ENCODE measurements at places on chromosomes 2 and 18. TPM values are rescaled to one million over a fixed set of nuclear protein-coding genes. Genes with fewer than 3 reads are reported as not detected.

The EXOC6B gene
- total RNA-seq = 22.7 TPM

The CHPF gene
- total RNA-seq = 7.7 TPM

The RMDN2 gene
- total RNA-seq = 2.3 TPM

DNA sequence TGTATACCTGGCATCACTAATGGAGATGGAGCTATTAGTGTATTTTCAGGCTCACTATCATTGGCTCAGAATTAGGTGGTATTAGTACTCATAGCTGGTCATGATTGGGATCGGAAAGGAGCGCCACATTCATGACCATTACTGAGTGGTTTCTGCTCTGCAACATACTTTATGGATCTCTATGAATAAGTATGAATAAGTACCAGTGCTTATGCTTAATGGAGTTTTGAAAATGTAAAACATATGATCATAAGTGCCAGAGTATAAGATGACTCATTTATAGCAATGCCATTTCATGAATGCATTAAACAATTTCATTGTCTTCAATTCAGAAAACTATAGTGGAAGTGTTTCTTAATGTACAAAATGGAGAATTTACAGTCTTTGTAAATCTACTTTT, 156.7 kb downstream of the GALNT3 start:
- H3K27me3 ChIP-seq = peaks cover 5% of the 10 kb centered on the region
- no peaks in the 10 kb centered on the region for H3K36me3 ChIP-seq
- no peak overlapping the region for H3K27ac ChIP-seq
- H3K4me1 ChIP-seq = no peaks in the 10 kb centered on the region
- no peak overlapping the region for H3K4me3 ChIP-seq

GRCh38 chr2:240597419-240598181, 11.1 kb downstream of the CAPN10 start:
- no peaks in the 10 kb centered on the region for H3K4me1 ChIP-seq
- peak; percentile 24 for DNase-seq
- H3K27ac ChIP-seq = no peak overlapping the region
- H3K4me3 ChIP-seq = no peak overlapping the region

DNA sequence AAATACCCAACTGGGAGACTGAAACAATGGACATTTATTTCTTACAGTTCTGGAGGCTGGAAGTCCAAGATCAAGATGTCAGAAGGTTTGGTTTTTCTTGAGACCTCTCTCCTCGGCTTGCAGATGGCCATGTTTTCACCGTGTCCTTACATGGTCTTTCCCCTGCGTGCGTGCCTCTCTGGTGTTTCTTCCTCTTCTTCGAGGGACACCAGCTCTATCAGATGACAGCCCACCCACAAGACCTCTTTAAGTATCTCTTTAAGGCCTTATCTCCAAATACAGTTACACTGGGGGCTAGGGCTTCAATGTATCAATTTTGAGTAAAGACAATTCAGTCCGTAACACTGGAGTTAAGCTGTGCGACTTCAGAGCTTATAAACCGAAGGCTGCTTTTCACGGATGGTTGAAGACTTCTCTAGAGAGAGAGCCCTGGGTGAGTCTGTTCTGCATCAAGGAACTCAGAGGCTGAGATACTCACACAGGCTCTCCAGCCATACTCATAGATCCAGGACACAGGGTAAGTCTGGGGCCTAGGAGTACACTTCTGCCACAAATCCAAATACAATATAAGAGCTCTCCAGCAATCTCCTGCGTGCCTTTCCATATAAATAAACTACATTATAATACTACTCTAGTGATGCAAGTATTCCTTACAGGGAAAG, 339.9 kb upstream of the PKDCC start:
- H3K27ac ChIP-seq = no peak overlapping the region
- H3K36me3 ChIP-seq = no peaks in the 10 kb centered on the region
- H3K4me1 ChIP-seq = no peaks in the 10 kb centered on the region
- no peak for DNase-seq
- H3K4me3 ChIP-seq = no peak overlapping the region

All from activated naive CD8-positive, alpha-beta T cell treated with anti-CD3 and anti-CD28 coated beads, Interleukin-2, amount 10 ng/mL, durations not matched to agents 7 days and 5 days (primary cell).